ENCODE measurements at places on chromosomes 4 and X.

DNA sequence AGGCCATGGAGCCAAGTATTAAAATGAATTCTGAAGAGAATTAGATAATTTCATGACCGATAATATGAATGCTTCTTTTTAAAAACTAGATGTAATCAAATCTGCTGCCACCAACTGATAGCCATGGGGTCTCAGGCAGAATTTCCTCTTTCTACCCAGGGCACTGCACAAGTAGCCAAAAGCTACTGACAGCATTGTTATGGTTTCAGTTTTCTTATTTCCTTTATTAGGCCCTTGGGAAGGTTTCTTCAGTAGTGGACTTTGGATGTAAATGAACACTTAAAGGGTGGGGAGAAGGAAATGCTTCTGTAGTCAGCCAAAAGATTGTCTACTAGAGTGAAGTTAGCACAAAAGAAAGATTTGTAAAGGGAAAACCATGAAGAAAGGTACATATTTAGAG lies 686.0 kb downstream of the ADGRL3 start:
- no peak for DNase-seq

DNA sequence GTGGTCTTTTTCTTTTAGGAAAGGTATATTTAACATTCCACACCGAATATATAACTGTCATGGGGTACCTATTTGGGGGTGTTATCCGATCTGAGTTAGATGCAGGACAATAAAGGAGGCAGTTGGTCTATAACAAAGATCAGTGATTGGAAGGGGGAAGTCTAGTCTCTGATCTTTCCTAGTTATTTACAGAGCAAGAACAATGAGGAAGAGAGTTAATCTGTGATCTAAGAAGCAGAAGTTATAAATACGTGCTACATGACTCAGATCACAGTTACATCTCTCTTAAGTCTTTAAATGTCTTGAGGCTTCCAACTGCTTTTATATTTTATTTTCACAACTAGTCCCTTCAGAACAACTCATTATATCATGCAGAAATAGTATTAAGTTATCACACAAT lies 33.2 kb upstream of the ARMCX4 start:
- DNase-seq, result no peak

DNA sequence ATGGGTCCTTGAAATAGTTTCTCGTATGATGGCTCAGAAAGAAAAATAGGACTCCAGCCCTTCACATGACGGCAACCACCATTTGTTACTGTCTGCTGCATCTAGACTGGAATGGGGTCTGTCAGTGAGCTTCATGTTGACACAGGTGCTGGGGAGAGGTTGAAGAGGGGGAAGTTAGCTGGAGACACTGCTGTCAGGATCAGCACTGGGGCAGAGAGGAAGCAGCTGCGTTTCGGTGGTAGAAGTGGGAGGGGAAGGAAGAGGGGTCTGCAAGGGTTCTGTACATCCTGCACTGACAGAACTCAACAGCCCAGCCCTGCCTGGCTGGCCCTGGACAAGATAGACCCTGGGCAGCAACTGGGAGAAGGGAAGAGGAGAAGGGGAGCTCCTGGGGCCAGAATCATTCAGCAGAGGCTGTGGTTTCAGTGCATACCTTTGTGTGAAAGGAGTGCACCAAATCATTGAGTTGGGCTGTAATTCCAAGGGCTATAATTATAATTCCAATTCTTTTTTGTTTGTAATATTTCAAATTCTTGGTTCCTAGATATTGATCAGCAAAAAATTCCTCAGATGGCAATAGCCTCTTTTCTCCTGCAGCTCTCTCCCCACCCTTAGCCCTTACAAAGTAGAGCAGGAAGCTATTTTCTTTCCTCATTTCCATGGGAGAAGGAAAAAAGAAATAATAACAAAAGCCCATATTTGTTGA lies 119.4 kb upstream of the C1GALT1C1 start:
- no peak for DNase-seq

DNA sequence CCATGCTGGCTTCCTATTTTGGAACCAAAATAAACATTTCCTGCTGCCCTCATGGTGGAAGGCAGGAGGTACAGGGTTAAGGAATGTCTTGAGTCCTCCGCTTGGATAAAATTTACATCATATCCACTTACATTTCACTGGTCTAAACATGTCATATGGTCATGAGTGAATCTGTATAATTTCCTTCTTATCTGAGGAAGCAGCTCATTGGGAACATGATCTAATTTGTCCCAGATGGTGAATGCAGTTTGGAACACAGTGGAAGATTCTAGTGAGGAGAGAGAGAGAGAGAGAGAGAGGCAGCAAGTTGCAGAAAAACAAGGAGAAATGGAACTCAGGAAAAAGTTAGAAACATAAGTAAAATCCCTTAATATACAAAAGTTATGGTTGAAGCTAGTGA lies 46.8 kb downstream of the MXRA5 start:
- no peak for DNase-seq

DNA sequence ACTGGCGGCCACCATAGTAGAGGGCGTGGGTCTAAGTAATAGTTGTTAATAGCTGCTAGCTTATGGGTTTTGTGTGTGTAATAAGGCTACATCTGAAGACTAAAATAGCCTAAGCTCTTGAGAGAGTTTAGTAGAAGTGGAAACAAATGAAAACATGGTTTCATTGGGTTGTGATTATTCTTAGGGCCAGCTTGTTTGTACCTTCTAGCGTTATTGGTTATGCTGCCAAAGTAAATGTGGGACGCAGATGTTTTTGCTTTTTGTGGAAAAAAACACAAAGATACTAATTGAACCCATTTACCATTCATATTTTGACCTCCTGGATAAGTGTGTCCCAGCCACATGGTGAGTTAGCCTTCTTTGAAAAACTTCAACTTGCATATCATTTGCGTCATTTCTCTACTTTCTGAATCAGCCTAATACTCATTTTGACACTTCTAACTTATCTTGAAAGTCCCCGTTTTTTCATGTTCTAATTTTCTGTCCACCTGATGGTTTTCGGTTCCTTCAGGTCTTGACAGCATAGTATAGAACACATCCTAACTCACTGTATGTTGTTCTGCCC lies 305.3 kb downstream of the FRMPD4 start:
- no peak for DNase-seq

- no peak for DNase-seq
These were observed 80.5 kb downstream of the BLTP1 start for GRCh38 chr4:122232633-122233032.

DNA sequence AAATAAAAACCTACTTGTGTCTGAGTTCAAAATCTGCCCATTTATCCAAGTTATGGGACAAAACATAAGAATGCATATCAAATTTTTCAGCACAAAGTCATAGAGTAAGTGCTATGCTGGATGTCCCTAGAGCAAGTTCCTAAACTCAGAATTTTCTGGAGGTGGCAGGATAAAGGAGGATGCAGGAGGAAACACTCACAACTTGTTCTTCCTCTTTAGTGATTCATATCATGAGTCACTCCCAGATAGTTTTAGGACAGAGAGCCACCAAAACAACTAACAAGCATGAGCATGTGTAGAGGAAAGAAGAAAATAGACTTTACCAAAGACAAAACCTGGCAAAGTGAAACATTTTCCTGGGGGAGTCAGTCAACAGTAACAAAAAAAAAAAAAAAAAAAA lies 302.7 kb downstream of the KCTD8 start:
- peak; percentile 50 for DNase-seq

DNA sequence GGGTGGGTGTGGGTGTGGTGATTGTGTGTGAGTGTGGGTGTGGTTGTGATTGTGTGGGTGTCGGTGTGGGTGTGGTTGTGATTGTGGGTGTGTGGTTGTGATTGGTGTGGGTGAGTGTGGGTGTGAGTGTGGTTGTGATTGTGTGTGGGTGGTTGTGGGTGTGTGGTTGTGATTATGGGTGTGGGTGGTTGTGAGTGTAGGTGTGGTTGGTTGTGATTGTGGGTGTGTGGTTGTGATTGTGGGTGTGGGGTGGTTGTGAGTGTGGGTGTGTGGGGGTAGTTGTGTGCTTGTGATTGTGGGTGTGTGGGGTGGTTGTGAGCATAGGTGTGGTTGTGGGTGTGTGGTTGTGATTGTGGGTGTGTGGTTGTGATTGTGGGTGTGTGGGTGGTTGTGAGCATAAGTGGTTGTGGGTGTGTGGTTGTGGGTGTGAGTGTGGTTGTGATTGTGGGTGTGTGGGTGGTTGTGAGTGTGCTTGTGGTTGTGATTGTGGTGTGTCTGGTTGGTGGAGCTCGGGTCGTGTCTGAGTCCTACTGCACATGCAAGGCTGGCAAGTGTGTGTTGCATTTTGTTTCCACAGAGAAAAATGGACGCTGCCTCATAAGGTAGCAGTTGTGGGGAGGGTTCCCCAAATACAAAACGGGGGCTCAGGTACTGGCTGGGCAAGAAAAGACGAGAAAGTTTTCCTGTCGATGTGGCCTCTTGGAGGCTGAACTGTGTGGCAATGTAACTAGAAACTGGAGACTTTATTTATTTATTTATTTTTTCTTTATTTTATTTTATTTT lies 116.7 kb downstream of the UBE2K start:
- DNase-seq, result peak; percentile 63

- DNase-seq, result no peak
These were observed 137.9 kb downstream of the FAM13A start for GRCh38 chr4:88919056-88919455.

- no peak for DNase-seq
These were observed 294.0 kb downstream of the TENM3 start for GRCh38 chr4:182537031-182537795.

- DNase-seq, result no peak
These were observed 31.6 kb downstream of the KANTR start for GRCh38 chrX:53125506-53125905.

GRCh38 chr4:34202154-34202553 lies 2042.2 kb downstream of the ARAP2 start:
- no peak for DNase-seq

- peak; percentile 33 for DNase-seq
These were observed 108.3 kb upstream of the ARSJ start for GRCh38 chr4:114087596-114088230.

- DNase-seq, result no peak
These were observed 56.8 kb downstream of the ZFYVE28 start for GRCh38 chr4:2361366-2362265.

GRCh38 chrX:66030505-66031317 lies 9.2 kb downstream of the VSIG4 start:
- no peak for DNase-seq

GRCh38 chrX:1190596-1191145 lies 21.8 kb downstream of the CRLF2 start:
- DNase-seq, result no peak

GRCh38 chr4:83371235-83371634 lies 36.6 kb upstream of the HPSE start:
- no peak for DNase-seq

- peak; percentile 1 for DNase-seq
These were observed 333.3 kb upstream of the DDX53 start for GRCh38 chrX:22666441-22666840.

- no peak for DNase-seq
These were observed 170.7 kb downstream of the COL4A6 start for GRCh38 chrX:108267557-108267956.

DNA sequence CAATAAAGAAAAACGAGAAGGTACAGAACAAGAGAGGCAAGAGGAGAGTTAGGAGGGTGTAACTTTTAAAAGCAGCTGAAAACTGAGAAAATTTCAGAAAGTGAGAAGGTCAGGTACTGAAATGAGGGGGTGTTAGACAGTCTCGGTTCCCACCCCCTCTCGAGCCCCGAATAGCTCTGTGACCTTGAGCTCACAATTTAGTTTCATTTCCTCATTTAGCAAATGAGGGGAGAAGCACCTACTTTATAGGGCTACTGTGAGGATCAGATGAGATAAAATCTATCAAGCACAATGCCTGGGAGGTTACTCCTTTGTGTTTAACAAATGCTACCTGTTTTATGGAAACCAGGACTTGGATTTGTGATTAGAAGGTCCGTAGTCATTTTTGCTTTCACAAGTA lies 4.9 kb downstream of the UGT8 start:
- no peak for DNase-seq

DNA sequence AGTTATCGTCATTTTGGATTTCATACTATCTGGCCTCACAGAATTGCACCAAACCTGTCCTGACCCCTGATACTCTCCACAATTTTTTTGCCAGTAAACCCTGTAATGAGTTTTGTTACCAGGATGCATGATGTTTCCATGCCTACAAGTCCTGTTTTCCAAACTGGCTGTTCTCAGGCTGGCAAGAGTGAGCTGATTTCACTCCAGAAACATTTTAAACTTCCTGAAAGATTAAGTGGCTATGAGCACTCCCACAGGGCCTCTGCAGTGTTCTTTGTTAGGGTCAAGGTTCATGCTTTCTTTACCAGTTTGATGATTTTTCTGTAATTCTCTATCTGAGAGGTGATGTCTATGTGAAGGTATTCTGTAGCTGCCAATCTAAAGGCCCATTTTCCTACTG lies 31.7 kb upstream of the PDLIM3 start:
- no peak for DNase-seq

DNA sequence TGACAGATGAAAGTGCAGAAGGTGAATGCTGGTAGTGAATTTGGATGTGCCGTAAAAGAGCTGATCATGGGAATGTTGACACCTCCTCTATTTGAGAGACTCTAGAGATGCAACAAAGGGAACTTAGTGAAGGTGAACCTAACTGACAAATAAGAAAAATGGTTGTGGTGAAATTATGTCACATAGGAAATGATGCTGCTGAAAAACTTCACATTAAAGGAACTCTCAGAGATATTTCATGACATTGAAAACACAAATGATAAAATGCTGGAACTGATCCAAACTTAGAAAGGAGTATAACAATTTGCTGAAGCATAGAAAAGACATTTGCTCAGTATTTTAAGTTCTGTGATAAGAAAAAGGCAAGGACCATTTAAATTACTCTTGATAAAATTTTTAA lies 31.9 kb downstream of the MGAT4D start:
- no peak for DNase-seq

DNA sequence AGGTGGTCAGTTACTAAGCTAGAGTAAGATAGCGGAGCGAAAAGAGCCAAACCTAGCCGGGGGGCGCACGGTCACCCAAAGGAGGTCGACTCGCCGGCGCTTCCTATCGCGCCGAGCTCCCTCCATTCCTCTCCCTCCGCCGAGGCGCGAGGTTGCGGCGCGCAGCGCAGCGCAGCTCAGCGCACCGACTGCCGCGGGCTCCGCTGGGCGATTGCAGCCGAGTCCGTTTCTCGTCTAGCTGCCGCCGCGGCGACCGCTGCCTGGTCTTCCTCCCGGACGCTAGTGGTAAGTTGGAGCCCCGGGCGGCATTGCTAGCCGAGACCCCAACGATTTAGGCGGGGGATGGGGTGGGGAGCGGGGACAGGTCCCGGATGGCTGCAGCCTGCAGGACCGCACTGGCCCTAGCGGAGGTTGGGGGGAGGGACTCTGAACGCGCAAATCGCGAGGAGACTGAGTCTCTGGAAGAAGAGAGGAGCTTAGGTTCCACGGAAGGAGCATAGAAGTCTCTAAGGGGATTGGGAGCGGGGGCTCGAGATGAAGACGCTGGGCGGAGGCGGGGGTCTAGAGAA lies 573 bp downstream of the HTR2C start:
- no peak for DNase-seq

- DNase-seq, result no peak
These were observed 554 bp downstream of the KLHL15 start for GRCh38 chrX:24026432-24026831.

- DNase-seq, result no peak
These were observed 140.9 kb downstream of the PAPSS1 start for GRCh38 chr4:107579099-107579498.

DNA sequence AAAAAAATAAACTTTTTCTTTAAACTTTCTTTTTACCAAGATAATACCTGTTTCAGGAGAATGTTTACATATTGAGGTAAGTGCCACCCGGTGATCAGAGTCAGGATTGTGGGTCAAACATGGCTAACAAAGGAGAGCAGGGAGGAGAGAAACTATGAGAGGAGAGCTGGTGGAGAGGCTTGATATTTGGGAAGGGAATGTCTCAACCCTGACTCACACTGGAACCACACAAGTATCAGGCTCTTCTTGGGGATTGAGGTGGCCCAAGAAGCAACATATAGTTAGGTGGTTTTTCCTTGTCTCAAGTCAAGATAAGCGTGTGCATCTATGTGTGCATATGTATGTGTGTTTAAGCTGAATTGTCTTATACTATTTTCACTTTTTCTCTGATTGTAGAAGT lies 6.7 kb downstream of the TCEAL1 start:
- no peak for DNase-seq

Data from urothelium cell line (cell line).